ENCODE measurements at places on chromosomes 4 and X.

DNA sequence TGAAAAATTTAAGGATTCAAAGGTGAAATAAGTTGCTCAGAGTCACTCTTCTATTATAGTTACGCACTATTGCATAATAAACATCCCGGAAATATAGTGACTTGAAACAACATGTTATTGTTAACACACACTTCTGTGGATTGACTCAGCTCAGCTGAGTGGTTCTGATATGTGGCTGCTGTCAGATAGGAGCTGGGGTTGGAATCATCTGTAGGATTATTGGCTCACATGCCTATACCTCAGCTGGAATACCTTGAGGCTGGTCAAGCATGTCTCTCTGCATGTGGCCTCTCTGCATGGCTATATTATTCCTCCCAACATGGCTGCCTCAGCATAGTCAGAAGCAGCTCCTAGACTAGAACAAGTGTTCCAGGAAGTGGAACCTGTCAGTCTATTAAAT lies 486.7 kb upstream of the MAGEB2 start:
- DNase-seq = no peak

GRCh38 chrX:100263650-100264049 lies 146.4 kb downstream of the PCDH19 start:
- no peak for DNase-seq

DNA sequence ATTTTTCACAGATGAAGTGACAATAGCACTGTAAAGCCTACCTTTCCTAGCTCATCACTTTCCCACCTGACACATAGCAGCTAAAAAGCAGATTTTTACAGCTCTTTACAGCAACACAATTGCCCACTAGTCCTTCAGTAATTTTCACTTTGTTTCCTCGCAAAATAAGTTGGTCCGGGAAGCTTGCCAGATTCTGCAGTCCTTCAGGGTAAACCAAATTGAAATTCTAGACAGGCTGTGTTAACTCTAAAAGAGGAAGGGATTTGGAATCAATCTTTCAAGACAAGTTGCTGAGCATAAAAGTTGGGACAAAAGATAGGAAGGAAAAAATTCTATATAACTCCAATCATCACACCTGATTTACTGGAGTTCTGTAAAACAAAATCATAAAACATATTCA lies 8.7 kb downstream of the C1QTNF7 start:
- DNase-seq = no peak

GRCh38 chr4:95580226-95580625 lies 31.5 kb upstream of the UNC5C start:
- no peak for DNase-seq

DNA sequence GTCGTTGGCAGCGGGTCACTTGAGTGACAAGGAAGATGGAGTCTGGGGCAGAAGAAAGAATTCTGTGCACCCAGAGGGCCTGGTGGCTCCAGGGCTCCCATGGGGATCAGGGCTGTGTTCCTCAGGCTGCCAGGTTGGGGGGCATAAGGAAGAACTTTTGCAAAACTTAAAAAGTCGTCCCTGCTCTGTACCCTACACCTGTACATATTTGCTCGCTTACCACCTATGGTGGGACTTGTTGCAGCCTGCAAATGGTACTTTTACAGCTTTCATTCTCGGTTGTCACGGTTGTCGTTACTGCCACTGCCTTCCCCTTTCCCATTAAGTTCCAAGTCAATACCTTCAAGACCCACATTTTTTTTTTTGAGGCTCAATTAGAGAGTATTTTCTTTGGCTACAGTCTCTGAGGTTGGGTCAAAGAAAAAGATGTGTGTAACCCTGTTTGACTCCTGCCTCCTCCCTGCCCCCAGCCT lies 9.1 kb downstream of the ARX start:
- DNase-seq = no peak

- DNase-seq = no peak
Measured at GRCh38 chrX:101385795-101386541, at the start of gene BTK. Gene BTK, minus strand, starts transcription at chrX:101386191. Its CDS starts 10,907 bp downstream, at chrX:101375284.

DNA sequence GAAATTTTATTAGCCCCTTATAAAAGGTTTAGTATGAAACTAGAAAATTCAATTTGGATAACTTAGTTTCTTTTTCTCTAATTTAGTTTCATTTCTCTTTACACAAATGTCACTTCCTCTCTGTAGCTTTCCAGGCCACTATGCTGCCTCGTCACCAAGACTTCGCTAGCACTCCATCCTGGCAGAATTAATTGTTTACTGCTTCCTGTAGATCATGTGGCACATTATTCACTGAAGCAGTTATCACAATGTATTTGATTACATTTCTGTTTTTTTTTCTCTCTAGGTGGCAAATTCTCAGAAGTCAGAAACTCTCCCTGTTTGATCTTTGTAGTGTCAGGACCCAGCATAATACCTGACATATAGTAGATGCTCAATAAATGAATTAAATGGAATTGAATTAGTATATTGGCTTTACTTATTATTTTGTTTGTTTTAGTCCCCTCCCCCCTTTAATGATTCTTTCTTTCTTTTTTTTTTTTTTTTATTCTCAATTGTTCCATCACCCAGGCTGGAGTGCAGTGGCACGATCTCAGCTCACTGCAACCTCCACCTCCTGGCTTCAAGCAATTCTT lies 9.3 kb upstream of the SAT1 start:
- DNase-seq = no peak

GRCh38 chrX:69253821-69254220 lies 88.6 kb upstream of the PJA1 start:
- DNase-seq = no peak

GRCh38 chr4:57740625-57741190 lies 630.5 kb upstream of the IGFBP7 start:
- no peak for DNase-seq

GRCh38 chr4:74217365-74217764 lies 59.4 kb downstream of the MTHFD2L start:
- DNase-seq = no peak

GRCh38 chrX:44144177-44144945 lies 171.2 kb upstream of the NDP start:
- no peak for DNase-seq

GRCh38 chrX:153830640-153831428 lies 490 bp upstream of the PDZD4 start:
- DNase-seq = no peak

DNA sequence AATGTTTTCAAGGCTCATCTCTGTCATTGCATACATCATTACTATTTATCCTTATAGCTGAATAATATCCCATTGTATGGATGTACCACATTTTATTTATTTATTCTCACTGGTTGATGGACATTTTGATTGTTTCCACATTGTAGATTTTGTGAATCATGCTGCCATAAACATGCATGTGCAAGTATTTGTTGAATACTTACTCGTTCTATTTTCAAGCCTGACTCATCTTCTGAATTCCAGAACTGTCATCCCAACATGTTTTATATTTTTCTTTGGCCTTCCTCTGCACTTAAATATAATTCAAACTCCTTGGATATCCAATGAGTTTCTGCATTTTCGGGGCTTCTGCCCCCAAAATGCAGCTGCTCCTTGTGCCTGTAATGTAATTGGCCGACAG lies 77.6 kb downstream of the MXRA5 start:
- no peak for DNase-seq

- no peak for DNase-seq
Measured at GRCh38 chr4:8090312-8090711, 68.3 kb downstream of the ABLIM2 start.

GRCh38 chr4:15317246-15317645 lies 110.6 kb upstream of the C1QTNF7 start:
- no peak for DNase-seq

GRCh38 chr4:95869961-95870500 lies 30.1 kb downstream of the PDHA2 start:
- DNase-seq = no peak

DNA sequence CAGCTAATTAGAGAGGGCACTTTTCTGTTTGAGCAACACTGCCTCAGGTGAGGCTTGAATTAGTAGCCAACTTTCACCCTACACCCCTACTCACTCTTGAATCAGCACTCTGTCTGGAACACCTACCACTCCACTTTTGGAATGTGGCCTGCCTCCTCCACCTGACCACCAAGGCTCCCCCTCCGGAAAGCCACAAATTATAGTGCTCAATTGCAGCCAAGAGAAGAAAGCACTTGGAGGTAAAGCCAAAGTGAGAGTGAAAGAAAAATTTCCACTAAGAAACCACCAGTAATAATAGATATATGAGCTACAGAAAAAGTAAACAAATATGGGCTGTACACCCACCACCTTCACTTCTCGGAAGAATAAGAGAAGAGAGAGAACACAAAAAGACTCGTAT lies 41.1 kb downstream of the PPP3CA start:
- no peak for DNase-seq

- DNase-seq = no peak
Measured at GRCh38 chr4:53595204-53595603, 3.9 kb upstream of the LNX1 start.

DNA sequence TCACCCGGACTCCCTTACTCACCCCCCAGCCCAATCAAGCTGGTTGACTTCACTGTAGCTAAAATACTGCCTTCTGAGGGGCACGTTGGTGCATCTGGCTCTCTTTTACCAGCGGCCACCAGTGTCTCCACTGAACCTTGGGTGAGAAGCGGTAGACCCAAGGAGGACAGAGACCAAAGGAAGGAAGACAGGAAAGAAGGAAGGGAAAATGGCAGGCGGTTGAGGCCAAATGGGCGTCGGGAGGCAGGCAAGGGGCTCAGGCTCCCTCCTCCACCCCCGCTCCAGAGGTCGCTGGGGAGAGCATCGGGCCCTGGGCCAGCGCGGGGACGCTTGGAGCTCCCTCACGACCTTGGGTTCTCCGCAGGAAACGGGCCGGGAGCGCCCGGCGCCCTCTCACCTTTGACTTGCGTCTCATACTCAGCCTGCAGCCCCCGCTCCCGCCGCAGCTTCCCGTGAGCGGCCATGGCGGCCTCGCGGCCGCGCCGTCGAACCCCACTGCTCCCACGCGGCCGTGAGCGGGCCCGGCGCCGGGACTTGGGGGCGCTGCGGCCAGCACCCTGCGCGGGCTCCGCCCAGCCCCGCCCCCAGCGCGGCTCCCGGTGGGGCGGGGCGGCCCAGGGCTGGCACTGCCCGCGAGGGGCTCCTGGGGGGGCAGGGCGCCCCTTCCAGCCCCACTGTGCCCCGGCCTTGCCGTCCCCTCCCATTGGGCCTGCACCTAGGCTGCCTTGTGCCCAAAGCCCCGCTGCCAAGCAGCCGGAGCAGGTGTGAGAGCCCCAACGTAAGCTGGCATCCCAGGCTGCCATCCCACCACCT lies at the start of gene ARHGAP4:
Gene ARHGAP4, minus strand, starts transcription at position 526 of the 813 bp plus-strand sequence. Its CDS starts 62 bp downstream, at position 464.
- DNase-seq = no peak

GRCh38 chrX:137565921-137566745 lies at the start of gene ZIC3:
Gene ZIC3, plus strand, starts transcription at chrX:137566127. Its CDS starts 565 bp downstream, at chrX:137566692.
- no peak for DNase-seq

Data from AG09319 (cell line).